ENCODE measurements at places on chromosomes 2 and 18. TPM values are rescaled to one million over a fixed set of nuclear protein-coding genes. Genes with fewer than 3 reads are reported as not detected.

DNA sequence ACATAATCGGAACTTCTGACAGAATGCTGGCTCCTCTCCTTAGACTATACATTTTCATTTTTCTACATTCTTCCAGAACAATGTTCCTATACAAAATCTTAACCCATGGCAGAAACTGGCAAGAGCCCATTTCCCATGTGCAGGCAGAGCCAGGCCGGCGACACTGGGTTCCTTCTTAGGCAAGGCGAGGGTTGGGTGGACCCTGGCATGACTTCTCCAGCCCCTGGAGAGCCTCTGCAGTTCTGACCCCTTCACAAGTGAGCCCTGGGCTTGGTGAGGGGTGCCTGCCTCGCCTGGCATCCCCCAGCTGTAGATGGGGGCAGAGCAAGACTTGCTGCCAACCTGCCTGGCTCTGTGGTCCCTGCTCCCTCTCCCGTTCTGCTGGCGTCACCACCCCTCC is 5.0 kb downstream of the GYPC start:
- DNase-seq: no peak

DNA sequence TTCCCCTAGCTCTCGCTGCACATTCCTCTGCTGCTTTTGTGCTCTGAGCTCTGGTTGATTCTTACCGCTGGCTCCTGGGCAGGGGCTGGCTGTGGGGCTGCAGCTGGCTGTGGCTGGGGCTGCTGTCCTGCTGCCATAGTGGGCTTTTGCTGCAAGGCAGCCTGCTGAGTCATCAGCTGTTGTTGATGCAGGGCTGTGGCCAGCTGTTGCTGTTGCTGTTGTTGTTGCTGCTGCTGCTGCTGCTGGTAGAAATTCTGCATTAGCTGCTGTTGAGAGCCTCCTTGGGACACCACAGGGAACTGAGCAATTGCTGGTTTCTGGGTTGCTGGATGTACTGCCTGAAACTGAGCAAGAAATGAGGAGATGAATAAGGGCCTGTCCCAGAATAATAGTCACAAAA is 77.2 kb upstream of the NFU1 start:
- peak; percentile 92 for DNase-seq

DNA sequence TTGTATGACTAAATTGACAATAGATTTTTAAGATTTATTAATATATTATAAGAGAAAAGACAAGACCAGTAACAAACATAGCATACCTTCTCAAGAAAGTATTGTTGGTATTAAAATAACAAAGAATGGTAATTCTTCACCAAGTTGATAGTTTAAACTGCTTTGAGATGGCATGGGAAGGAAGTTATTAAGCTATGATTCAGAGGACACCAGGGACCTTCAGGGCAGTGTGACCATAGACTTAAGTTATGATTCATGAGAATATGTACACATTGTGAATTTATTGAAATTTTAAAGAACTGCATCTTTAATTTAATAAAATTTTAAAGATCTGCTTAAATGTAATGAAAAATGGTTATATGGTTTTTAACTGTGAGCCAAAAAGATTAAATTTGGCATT is 205.7 kb downstream of the DSEL start:
- peak; percentile 49 for DNase-seq

DNA sequence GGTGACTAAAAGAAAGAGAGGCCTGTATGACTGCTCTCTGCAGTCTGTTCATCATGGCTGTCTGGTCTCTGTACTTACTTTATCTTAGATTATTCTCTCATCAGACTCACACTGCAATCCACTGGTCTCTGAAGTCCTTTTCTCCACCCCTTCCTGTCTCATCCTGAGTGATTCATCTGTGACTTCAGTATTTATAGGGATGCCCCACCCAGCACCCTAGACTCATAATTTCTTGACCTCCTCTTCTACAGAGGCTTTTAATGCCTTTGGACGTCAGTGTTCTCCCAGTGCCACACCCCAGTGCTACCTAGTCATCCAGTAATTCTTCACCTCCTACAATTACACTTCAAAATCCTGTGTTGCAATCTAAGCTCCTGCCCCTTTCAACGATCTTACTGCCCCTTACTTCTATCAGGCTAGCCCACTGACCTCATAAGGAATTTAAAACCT is 14.9 kb upstream of the ITPRID2 start:
- DNase-seq: peak; percentile 40

- DNase-seq: no peak
Measured at GRCh38 chr2:128245813-128246212, 72.9 kb downstream of the HS6ST1 start.

GRCh38 chr18:2425426-2426317 is 145.6 kb downstream of the METTL4 start:
- no peak for DNase-seq

- peak; percentile 74 for DNase-seq
Measured at GRCh38 chr2:11738589-11739436, 7.6 kb upstream of the LPIN1 start.

GRCh38 chr2:166921261-166921896 is 33.1 kb downstream of the XIRP2 start:
- DNase-seq: no peak

DNA sequence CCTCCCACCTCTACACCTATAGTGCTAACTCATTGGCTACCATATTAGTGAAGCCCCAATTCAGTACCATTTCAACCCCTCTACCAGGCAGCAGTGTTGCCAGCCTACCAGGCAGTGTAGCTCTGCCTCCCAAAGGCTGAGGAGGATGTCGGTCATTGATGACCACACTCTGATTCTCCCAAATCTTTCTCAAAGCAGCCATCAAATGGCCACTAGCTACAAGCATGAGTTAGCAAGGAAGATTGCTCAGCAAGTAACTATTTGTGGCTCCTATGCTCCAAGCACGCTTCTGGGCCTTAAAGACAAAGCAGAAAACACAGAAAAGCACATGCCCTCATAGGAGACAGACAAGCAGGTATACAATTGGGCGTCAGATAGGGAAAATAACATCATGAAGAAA is 42.7 kb upstream of the AFF3 start:
- DNase-seq: no peak

DNA sequence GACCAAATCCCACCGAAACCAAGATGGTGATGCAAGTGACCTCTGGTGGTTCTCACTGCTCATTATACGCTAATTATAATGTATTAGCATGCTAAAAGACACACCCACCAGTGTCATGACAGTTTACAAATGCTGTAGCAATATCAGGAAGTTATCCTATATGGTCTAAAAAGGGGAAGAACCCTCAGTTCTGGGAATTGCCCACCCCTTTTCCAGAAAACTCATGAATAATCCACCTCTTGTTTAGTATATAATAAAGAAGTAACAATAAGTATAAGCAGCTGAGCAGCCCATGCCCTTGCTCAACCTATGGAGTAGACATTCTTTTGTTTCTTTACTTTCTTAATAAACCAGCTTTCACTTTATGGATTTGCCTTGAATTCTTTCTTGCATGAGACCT is 31.0 kb upstream of the FMNL2 start:
- DNase-seq: no peak

GRCh38 chr2:100064165-100064564 is 78.2 kb downstream of the AFF3 start:
- no peak for DNase-seq

DNA sequence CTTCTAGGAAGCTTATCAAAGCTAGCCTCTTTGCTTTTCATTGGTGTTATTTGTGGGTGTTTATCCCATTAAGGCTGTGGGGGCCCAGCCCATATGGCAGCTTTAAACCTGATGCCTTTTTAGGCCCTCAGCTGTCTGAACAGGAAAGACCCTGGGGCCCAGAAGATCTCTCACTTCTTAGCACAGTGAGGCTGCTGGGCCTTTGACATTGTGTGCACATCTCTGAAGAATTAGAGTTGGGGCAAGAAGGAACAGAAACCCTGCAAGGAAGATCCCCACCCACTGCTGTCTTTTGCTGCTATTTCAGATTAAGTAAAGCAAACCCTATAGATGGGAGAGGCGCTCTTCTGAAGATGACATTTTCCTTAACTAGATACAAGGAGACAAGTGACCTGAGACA is 250.0 kb downstream of the SMAD2 start:
- DNase-seq: no peak

GRCh38 chr2:211359347-211359746 is 802.9 kb downstream of the CPS1 start:
- no peak for DNase-seq

DNA sequence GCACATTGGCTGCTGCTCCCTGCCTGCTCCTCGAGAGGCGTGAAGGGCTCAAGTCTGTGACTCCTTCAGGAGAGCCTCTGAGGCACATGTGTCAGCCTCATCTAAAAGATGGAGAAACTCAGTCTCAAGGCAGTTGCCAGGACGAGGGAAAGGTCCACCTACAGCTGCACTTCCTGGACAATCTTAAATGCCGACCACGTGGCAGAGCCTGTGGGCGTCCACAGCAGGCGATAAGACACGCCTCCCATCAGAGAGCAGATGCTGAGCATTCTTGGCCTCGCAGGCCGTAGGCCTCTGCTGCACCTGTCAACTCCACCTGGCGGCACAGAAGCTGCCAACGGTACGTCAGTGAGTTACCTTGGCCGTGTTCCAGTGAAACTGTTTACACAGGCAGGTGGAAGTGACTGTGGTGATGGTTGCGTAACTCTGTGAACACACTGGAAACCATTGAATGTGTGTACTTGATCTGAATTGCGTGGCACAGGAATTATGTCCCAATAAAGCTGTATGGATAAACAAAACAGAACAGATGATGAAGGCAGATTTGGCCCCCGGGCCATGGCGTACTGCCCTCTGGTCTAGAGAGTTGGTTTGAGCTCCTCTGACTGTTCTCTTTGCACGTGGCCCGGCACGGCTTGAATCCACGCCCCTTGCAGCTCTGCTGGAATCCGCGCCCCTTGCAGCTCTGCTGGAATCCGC is 114.5 kb downstream of the RNF144A start:
- no peak for DNase-seq

DNA sequence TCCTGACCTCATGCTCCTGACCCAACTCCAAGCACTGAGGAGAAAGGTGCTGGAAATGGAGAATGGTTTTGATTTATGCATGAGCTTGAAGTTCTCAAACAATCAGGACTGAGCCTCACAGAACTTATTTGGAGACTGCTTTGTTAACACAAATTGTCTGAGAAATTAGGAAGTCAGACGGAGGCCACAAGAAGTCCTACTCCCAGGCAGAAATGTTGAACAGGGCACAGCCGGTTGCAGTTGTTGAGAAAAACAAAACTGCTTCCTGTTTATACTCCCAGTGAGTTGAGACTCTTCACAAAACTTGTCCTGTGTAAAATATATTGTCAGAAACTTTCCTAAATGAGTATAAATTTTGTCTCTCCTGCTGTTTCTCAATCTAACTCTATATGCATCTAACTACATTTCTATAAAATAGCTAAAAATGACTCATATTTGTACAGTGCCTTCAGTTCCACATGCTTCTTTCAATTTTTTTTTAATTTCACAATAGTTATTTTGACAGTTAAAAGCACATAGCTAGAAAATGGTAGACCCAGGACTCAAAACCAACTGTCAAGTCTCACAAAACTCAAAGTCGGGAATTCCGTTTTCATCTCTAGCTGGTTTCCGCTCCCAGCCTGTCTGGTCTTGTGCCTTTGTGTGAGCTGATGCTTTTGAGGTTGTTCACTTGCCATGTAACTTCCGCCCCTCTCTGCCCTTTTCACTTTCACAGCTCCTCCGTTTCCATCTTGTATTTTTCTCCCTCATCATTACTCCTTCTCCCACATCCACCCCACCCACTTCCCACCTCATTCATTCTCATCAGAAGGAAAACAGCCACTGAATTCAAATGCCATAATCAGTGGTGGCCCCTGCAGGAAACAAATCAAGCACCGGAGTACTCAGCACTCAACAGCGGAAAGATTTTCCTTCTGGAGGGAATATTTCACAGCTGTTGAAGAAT is 215.0 kb downstream of the SUCLG1 start:
- DNase-seq: no peak

- DNase-seq: no peak
Measured at GRCh38 chr18:57930476-57930875, 113.5 kb upstream of the NEDD4L start.

GRCh38 chr2:108805782-108806181 is 19.2 kb downstream of the CCDC138 start:
- DNase-seq: peak; percentile 3

DNA sequence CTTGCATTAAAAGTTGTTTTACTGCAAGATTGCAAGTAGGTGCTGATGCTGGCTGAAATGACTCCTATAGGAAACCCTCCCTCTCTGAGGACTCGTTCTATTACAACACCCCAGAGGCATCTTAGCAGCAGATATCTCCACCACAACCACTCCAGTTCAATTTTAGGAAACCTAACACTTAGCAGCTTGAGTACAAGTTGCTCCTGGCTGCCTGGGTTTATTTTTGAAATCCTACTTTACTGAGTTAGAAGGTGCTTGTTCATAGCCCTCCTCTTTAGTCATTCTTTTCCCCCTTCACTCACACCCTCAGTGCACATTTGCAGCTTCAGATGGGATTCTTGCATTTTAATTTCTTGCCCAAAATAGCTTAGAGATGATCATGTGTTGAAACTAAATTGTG is 111.5 kb downstream of the MTCL1 start:
- peak; percentile 84 for DNase-seq

DNA sequence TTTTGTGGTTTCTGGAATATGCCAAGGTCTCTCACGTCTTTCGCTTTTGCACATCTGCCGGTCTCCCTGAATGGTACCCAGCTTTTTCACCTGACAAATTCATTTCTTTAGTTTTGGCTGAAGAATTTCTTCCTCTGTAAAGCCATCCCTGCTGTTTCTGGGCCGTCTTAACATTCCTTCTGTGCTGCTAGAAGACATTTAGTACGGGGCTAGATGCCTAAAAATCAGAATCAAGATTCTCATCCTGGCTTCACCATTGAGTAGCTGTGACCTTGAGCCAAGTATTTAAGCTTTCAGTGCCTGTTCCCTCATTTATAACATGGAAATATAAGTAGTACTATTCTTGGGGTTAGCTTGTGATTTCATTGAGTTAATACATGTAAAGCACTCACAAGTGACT is 6.4 kb upstream of the BCL2 start:
- no peak for DNase-seq

- DNase-seq: no peak
Measured at GRCh38 chr2:43136876-43137275, 89.5 kb downstream of the ZFP36L2 start.

DNA sequence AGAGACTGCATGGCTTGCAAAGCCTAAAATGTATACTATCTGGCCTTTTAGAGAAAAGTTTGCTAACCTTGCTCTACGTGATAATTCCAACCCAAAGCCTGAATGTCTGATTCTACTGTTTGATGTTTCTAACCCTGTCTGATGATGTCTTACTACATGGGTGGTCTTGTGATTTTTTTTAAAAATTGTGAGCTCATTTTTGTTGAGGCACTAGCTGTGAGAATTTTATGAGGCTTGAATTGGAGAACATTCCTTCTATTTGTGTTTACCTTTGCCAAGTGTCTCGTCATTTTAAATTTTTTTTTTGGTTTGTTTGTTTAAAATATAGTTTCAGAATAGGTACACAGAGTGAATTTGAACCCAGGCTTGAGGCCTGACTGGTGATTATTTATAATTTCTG is 15.2 kb upstream of the LTBP1 start:
- DNase-seq: no peak

The SCG2 gene
- 81.7 TPM for total RNA-seq

The LRRC30 gene
- not detected for total RNA-seq

The APLF gene
- total RNA-seq: 5.3 TPM

The CGREF1 gene
- total RNA-seq: 0.62 TPM

The FAHD2B gene
- total RNA-seq: 1.3 TPM

The CAVIN2 gene
- 56.5 TPM for total RNA-seq

The DYNAP gene
- total RNA-seq: not detected

The LYG2 gene
- total RNA-seq: not detected

The SLC23A3 gene
- not detected for total RNA-seq

The SCYGR6 gene
- not detected for total RNA-seq

Data from myocyte (in vitro differentiated cells).